ENCODE measurements at places on chromosomes 6 and 20.

DNA sequence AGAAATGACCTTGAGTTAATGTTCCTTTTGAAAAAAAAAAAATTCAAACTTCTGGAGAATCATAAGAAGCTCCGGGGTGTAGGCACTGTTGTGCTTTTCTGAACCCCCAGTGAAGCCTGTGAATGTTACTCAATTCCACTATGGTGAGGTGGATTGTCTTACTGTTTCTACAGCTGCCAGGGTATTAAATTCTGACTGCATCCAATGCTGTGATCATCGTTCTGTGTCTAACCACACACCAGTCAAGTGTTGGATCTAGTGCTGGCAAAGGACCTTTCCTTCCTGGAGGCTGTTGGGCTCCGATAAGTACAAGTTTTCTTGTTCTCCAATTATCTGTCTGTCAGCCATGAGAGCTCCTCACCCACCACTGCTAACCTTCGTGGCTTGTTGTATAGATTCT lies 162.0 kb upstream of the EPHA7 start:
- DNase-seq: no peak

DNA sequence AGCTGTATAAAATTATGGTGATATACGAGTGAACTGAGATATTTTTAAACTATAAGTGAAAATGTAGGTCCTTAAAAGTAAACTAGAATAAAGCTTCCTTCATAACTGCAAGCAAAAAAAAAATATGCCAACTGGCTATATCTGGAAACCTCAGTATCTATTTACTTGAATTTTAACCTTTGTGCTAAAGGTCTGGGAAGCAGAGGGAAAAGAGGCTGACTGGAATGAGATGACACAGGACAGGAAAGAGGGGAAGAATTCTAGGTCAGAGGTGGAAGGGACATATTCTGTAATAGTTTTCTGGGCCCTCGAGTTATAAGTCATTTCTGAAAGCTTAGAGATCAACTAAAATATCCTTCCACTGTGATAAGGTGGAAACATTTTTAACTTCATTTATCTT lies 46.8 kb downstream of the AIG1 start:
- no peak for DNase-seq

GRCh38 chr6:137261361-137261760 lies 42.2 kb upstream of the IFNGR1 start:
- DNase-seq: no peak

GRCh38 chr20:49045440-49046086 lies 549 bp upstream of the CSE1L start:
- no peak for DNase-seq

GRCh38 chr20:25989196-25989595 lies 292.5 kb upstream of the ZNF337 start:
- DNase-seq: no peak

- no peak for DNase-seq
Observed at GRCh38 chr6:159691963-159692287, 1.1 kb downstream of the SOD2 start.

DNA sequence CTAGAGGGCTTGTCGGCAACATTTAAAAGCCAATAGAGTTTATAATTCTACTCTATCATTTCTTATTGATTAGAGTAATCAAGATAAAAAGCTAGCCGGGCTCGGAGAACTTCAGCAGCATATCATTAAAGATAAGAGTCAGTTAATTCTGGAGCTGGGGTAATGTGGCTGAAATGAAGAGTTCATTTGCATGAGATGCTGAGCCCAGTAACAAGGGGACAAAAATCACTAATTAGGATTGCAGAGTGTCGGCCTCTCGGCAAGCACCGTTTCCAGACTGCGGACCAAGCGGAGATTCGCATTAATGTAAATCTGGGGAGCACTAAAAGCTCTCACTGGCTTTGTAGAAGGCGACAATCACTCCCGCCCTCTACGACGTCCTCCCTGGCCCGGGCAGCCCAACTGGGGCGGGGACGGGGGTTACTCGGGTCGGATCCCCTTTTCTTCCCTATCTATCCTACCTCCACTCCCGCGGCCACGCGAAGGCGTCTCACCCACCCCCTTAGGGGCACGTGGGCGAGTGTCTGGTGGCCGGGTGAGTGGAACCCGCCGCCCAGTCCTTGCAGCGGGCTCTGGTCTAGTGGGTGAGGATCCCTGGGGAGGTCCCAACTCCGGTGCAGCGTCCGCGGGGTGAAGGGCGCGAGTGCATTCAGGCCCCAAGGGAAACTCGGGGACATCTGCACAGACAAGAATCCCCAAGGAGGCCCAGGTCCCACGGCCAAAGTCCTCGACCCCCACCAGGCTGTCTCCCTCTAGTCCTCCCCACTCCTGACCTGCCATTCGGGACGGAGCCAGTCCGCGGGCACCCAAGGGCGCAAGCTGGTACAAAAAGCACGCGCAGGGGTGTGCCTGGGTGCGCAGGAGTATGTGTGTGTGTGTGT lies 42.2 kb upstream of the OSTM1 start:
- no peak for DNase-seq

GRCh38 chr20:48604936-48605335 lies 222.9 kb downstream of the PREX1 start:
- DNase-seq: no peak

GRCh38 chr20:51906049-51906448 lies 103.7 kb upstream of the SALL4 start:
- DNase-seq: no peak

All from NCI-H1694 treated with DMSO at 0.1 percent for 48 hours (cell line).